ENCODE measurements at places on chromosomes 5 and 9. TPM values are rescaled to one million over a fixed set of nuclear protein-coding genes. Genes with fewer than 3 reads are reported as not detected.

COL5A1 gene
- total RNA-seq = 0.18 TPM

NTNG2 gene
- total RNA-seq = 2.2 TPM

- DNase-seq = no peak
These were observed 1109.0 kb upstream of the ACO1 start for GRCh38 chr9:31275419-31275818.

DNA sequence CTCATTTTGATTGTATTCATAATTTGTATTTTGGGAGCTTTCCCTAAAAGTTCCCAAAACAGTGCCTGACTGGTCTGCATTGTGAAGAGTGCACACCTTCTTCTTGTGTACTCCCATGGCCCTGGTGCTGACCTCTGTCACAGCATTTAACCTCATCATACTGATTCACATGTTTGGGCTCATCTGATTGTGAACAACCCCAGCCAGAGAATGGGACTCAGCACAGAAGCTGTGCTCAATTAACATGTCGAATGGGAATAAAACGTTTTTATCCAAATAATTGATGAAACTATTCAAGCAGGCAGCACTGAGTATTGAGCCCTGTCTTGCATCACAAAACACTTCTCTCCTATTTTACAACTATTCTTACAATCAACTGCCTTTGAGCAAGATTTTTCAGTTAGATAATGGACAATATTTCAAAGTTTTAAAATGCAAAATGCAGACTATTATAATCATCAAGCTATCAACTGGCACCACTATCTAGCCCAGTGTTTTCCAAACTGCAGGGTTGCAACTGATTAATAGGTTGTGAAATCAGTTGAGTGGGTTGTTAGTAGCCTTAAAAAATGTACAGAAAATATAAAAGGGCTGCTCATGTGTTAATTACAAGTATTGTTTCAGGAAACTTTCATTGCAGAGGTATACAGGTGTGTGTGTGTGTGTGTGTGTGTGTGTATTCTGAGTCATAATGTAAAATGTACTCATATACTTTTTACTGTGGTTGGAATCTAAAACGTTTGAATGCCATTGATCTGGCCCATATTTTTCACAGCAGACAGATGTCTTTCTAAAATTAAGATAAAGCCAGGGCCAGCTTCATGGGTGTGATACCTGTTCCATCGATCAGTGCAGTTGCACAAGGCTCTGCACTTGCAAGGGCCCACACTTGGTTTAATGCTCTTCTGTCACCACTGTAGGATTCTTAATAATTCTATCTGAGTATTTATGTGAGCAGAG is 190.5 kb downstream of the PIK3R1 start:
- DNase-seq = no peak
